SK-MEL-5 (cell line): ENCODE measurements at places on chromosomes 12 and 14.

DNA sequence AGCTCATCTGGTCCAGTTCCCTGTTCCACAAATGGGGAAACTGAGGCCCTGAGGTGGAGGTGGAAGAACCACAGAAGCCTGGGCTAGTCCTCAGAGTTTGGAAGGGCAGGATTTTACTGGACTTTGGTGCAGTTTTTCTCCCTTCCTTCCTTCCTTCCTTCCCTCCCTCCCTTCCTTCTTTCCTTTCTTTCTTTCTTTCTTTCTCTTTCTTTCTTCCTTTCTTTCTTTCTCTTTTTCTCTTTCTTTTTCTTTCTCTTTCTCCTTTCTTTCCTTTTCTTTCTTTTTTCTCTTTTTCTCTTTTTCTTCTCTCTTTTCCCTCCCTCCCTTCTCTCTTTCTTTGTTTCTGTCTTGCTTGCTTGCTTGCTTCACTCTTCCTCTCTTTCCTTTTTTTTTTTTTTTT lies 95.7 kb upstream of the TBX3 start:
- DNase-seq: no peak

DNA sequence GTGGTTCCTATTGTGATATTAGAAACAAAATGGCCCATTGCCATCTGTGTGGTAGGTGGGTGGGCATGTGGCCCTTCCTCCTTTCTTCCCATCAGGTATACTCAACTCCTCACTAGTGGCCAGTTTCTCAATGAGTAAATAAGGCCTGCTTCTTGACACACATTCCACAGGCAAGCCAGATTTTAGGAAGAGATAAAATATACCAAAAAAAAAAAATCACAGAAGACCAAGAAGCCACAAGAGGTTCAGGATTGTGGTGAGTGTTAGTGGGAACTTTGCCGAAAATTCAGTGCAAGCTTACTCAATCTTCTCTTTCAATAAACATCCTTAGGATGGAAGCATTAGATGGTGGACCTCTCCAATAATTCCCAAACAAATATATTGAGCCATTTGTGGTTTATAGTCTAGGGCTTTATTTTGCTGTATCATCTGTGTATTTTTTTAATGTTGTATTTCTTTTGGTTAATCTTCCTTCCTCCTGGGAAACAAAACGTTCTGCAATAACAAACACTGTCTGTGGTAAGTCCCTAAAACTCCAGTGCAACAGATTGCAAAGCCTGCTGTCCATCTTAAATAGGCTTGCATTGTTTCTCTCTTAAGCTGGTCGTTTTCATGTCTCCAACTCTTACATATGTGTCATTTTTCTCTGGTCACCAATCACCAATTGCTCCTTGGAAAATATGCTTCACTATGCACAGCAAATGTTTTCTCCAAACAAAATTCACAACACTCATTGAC lies 289.9 kb upstream of the KITLG start:
- no peak for DNase-seq

- DNase-seq: no peak
Observed at GRCh38 chr12:291153-291723, 28.6 kb upstream of the SLC6A13 start.

DNA sequence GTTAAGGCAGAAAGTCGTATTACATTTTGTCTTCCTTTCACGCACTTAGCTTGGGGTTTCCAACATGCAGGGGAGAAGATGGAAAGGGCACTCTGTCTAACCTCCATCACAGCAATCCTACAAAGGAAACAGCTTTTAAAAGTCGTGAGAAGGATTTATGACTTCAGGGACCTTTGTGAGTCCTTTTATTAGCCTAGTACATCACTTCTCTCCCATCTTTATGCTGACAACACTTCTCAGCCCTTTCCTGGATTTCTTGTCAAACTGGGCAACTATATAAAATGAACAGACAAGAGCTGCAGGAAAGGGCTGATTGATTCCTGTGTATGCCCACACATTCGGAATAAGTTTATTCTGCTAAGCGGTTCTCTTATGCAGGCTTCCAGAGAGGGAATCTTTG lies 159.0 kb downstream of the DERA start:
- DNase-seq: no peak

- no peak for DNase-seq
Observed at GRCh38 chr14:68250927-68251768, 431.6 kb downstream of the RAD51B start.

- DNase-seq: no peak
Observed at GRCh38 chr14:96576359-96576758, 74.2 kb downstream of the PAPOLA start.
